ENCODE measurements at places on chromosomes 6 and 20.

GRCh38 chr6:37820718-37821079, 1.2 kb downstream of the ZFAND3 start:
- DNase-seq, result no peak

- no peak for DNase-seq
Measured at GRCh38 chr20:60060593-60060992, 102.4 kb downstream of the CDH26 start.

- DNase-seq, result peak; percentile 35
Measured at GRCh38 chr6:103326760-103327757, 1532.7 kb downstream of the HACE1 start.

- no peak for DNase-seq
Measured at GRCh38 chr6:31775633-31776484, 1.3 kb downstream of the VWA7 start.

GRCh38 chr6:112539355-112539754, 192.2 kb downstream of the RFPL4B start:
- DNase-seq, result no peak

GRCh38 chr6:113860181-113860955, 3.2 kb downstream of the MARCKS start:
- DNase-seq, result no peak

DNA sequence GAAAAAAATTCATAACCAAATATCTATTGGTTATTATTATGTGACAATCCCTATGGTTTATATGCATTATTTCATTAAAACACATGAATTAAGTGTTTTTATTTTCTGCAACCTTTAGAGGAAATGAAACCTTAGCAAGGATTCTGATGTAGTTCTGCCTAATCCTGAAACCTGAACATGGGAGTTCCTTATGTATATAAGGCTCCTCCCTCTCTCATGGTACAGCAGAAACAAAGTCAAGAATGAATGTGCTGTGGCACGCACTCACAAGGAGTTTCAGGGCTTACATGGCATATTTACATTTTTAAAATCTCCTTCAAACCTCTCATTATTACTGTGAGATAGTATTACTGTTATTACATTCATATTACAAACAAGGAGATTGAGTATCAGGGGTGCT, 426.4 kb upstream of the CITED2 start:
- DNase-seq, result no peak

DNA sequence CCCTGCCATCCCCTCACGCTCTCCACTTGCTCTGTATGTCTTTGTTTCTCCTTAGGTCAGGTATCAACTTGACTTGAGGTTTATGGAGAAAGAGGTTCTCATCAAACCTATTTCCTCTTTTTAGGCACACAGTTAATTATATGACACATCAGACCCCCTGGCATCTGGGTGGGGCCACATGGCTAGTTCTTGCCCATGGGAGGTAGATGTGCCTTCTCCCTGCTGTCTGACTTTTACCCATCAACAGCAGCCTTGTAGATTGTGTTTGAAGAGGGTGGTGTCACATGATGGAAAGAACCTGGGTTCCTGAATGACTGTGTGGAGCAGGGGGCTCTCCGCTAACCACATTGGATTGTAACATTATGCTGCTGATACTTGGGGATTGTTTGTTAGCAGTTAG, 7.2 kb upstream of the UQCC2 start:
- DNase-seq, result no peak

DNA sequence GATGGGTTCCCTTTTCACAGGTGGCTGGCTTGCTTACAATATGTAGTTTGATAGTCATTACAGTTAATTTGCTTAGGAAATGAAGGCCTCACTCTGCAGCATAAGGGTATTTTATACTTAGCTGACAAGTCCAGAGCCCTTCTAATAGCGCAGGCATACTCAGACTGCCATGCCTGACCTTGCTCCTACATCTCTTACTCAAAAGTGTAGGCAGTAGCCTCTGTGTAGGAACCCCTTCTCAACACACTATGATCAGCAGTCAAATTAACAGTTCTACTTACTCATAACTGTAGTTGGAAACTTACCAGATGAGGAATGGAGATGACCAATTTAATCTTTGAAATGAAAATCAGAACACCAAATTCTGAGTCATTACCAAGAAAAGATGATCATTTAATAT, 373.5 kb downstream of the TBC1D32 start:
- no peak for DNase-seq
